T-helper 2 cell treated with Interferon-gamma antibody and Interleukin-4, amounts not matched to agents 5 μg/mL and 100 μg/mL, for 36 hours (primary cell): ENCODE measurements at places on chromosomes 6 and 20.

DNA sequence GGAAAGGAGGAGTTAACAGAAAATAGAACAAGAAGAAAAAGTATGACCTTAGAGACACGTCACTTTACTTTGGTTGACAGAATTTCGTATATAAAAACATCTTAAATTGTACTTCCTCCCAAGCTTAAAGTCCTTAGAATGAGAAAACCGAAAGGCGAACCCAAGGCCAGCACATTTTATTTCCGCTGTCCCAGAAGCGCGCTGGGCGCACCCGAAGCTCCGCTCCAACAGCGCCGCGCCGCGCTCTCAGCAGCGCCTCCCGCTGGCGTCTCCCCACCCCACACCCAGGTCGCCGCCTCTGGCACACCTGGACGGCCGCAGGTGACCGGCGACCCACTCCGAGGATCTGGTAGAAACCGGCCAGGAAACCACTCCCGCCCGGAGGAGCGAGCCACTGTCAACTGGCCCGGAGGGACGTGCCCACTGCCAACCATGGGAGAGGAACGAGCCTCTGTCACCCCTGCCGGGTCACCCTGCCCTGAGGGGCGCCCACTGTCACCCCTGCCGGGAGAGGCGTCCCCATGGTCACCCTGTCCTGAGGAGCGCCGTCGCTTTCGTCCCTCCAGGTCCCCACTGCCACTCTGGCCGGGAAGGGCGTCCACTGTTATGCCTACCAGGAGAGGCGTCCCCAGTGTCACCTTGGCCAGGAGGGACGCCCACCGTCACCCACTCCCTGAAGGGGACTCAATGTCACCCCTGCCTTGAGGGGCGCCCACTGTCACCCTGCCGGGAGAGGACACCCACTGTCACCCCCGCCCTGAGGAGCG is 824 bp downstream of the MPC1 start:
- H3K27ac ChIP-seq = peak overlapping the region; percentile 82
- H3K36me3 ChIP-seq = no peaks in the 10 kb centered on the region
- H3K4me3 ChIP-seq = peak overlapping the region; percentile 90
- H3K27me3 ChIP-seq = no peaks in the 10 kb centered on the region
- DNase-seq = peak; percentile 75

DNA sequence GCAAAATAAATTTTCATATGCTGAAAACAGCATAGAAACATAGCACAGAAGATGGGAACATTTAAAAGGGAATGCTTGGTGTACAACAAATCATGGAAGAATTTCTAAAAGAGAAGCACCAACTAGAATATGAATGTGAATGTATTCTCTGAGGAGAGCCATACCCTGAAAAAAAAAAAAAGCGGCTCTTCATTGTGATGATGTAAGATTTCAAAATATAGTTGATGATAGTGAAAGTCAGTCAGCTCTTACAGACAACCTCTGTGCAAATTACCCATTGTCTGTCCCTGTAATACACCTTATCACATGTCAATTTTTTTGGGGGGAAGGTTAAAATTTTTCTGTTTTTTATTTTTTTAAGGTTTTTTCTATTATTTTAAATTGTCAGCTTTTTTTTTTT is 58.6 kb upstream of the PTCHD4 start:
- H3K27ac ChIP-seq = no peak overlapping the region
- no peaks in the 10 kb centered on the region for H3K36me3 ChIP-seq
- DNase-seq = no peak
- no peaks in the 10 kb centered on the region for H3K4me1 ChIP-seq

DNA sequence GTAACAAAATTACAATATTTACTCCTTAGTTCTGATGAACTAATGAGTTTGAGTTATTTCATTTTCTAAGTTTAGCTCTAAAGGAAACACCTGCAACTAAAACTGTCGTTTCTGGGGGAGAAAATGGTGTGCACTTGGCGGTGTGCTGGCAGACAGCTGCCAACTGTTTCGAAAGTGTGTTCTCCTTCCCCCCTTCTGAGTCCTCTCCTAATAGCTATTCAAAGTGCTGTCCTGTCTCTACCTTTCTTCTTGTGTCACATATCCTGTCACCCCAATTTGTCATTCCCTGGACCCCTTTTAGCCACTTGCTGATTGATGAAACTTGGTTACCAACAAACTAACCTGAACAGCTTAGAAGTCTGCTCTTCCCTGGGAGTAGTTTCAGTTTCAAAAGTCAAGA is 4.9 kb upstream of the UBE2J1 start:
- H3K4me3 ChIP-seq = peak overlapping the region; percentile 86
- H3K4me1 ChIP-seq = peaks cover 50% of the 10 kb centered on the region
- H3K36me3 ChIP-seq = no peaks in the 10 kb centered on the region
- no peak for DNase-seq
- H3K27ac ChIP-seq = peak overlapping the region; percentile 93

DNA sequence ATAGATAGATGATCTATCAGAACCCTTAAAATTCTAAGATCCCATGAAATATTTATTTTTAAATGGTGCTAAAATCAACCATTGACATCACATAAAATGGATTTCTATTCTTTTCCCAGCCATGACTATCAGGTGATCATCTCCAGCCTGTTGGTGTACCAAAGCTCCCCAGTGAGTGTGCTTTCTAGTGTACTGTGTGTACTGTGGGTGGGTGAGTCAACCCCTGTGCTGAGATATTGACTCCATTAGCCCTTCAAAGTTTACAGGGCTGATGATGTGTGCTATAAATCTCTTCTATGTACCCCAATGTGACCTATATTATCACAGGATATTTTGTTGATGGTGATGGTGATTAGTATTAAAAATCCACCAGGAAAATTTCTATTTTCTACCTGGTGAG is 344.6 kb downstream of the MMUT start:
- no peaks in the 10 kb centered on the region for H3K27me3 ChIP-seq
- no peaks in the 10 kb centered on the region for H3K4me1 ChIP-seq
- no peak for DNase-seq
- H3K36me3 ChIP-seq = no peaks in the 10 kb centered on the region
- no peak overlapping the region for H3K4me3 ChIP-seq
- H3K27ac ChIP-seq = no peak overlapping the region

DNA sequence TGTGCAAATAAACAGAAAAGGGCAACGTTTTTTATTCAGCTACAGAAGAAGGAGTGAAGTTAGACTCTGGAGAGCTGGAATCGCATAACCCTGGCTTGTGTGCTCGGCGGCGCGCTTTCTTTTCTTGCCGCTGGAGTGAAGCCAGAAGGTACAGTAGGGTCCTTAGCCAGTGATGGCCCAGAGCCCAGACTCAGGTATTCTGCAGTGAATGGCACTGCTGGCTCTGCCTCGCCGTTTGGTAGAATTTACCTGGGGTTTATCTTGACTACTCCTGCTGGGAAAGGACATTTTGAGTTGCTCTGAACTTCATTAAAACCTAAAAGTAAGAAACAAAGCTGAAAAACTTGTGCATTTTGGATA is 56.9 kb upstream of the TIAM2 start:
- no peak for DNase-seq
- H3K4me1 ChIP-seq = no peaks in the 10 kb centered on the region

GRCh38 chr6:53630533-53631226 is 34.9 kb downstream of the KLHL31 start:
- H3K4me1 ChIP-seq = peaks cover 8% of the 10 kb centered on the region
- peaks cover 20% of the 10 kb centered on the region for H3K27me3 ChIP-seq
- H3K4me3 ChIP-seq = no peak overlapping the region
- H3K36me3 ChIP-seq = no peaks in the 10 kb centered on the region
- H3K27ac ChIP-seq = no peak overlapping the region

DNA sequence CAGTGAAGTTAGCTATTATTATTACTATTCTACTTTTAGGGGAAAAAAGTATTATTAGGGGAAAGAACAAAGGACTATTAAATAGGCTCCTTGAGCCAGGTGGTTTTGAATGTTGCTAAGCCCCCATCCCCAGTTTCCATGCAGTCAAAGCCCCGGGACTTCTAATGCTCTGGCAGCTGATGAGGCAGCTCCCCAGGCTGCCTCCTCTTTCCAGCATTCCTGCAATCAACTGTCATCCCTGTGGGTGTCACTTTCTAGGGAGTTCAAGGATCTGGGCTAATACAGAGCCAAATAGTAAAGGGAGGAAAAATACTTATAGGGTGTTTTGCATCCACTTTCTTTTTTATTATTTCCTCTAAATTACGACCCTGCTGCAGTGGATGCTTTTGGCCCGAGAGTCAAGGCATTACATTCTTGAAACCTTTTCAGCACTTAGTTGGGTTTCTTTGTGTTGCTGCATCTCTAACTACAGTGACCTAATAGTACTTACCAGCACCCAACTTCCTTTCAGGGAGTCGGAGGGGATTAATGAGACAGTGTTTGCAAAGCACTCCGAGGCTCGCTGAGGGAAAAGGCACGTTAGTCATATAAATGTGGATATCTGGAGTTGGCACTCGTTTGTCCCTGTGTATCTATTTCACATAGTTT is 303.9 kb upstream of the MAP3K7 start:
- H3K4me1 ChIP-seq = no peaks in the 10 kb centered on the region
- no peaks in the 10 kb centered on the region for H3K27me3 ChIP-seq
- no peaks in the 10 kb centered on the region for H3K36me3 ChIP-seq
- H3K27ac ChIP-seq = no peak overlapping the region
- DNase-seq = no peak
- no peak overlapping the region for H3K4me3 ChIP-seq
